T-helper 2 cell treated with Interferon-gamma antibody and Interleukin-4, amounts not matched to agents 5 μg/mL and 100 μg/mL, for 36 hours (primary cell): ENCODE measurements at places on chromosomes 6 and 20.

- DNase-seq: no peak
Measured at GRCh38 chr6:82063574-82063973, 184.0 kb downstream of the IBTK start.

GRCh38 chr6:111105578-111105977, 18.3 kb downstream of the SLC16A10 start:
- DNase-seq: no peak

DNA sequence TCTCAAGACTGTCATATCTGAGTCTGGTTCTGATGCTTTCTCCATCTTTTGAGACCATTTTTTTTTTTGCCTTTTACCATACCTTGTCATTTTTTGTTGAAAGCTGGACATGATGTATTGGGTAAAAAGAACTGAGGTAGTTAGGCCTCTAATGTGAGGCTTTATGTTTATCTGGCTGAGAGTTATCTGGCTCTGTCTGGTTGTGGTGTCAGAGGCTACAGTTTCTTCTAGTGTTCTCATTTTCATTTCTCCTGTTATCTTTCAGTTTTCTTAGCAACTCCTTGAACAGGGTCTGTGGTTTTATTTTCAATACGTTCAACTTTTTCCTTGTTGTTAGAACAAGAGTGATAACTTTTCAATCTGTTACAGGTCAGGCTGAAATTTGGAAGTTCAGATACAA, 49.2 kb upstream of the ATXN1 start:
- DNase-seq: no peak

GRCh38 chr6:41859356-41859755, 35.8 kb downstream of the USP49 start:
- DNase-seq: no peak

GRCh38 chr20:62363920-62364851, 2.9 kb downstream of the LAMA5 start:
- DNase-seq: no peak

DNA sequence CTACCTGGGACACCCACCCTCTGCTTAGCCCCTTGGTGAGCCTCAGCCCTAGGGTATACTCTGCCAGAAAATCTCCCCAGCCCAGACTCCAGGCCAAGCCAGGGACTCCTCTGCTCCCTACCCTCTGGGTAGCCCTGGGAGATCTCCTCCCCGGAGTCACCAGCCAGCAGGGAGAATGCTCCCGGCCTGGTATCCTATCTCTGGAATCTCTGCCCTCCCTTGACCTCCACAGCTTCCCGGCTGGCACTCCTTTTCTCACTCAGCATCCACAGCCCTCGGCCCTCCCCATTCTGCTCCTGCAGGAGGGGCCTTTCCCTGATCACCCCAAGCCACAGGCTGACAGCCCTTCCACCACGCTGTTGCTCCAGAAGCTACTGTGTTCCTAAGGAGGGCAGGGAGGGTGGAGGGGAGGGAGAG, 22.6 kb downstream of the NOL4L start:
- DNase-seq: no peak

GRCh38 chr6:106973018-106973835, 1.3 kb downstream of the CD24 start:
- DNase-seq: no peak

- no peak for DNase-seq
Measured at GRCh38 chr6:3625149-3625979, 126.1 kb downstream of the PXDC1 start.

DNA sequence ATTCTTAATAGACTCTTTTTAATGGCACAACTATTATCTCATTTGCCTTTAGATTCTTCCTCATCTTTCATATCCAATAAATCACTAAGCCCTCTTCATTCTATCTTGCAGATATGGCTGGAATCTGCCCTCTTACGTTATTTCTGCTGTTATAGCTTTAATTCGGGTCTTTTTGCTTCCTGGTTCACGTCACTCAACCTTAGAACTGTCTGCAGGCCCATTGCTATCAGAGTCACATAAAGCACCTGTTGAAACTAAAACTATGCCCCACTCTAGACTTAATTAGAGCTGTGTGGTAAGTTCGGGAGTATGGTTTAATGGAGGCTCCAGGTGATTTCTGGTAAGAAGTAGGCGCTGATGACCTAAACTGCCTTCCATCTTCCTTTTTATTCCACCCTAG, 988 bp downstream of the QRSL1 start:
- no peak for DNase-seq
